Adipocyte (in vitro differentiated cells): ENCODE measurements at places on chromosomes 1 and 21.

- DNase-seq: no peak
These were observed 630.7 kb upstream of the PLXNA2 start for GRCh38 chr1:208874915-208875314.

- DNase-seq: no peak
These were observed 129.9 kb upstream of the CD34 start for GRCh38 chr1:208040821-208041297.

DNA sequence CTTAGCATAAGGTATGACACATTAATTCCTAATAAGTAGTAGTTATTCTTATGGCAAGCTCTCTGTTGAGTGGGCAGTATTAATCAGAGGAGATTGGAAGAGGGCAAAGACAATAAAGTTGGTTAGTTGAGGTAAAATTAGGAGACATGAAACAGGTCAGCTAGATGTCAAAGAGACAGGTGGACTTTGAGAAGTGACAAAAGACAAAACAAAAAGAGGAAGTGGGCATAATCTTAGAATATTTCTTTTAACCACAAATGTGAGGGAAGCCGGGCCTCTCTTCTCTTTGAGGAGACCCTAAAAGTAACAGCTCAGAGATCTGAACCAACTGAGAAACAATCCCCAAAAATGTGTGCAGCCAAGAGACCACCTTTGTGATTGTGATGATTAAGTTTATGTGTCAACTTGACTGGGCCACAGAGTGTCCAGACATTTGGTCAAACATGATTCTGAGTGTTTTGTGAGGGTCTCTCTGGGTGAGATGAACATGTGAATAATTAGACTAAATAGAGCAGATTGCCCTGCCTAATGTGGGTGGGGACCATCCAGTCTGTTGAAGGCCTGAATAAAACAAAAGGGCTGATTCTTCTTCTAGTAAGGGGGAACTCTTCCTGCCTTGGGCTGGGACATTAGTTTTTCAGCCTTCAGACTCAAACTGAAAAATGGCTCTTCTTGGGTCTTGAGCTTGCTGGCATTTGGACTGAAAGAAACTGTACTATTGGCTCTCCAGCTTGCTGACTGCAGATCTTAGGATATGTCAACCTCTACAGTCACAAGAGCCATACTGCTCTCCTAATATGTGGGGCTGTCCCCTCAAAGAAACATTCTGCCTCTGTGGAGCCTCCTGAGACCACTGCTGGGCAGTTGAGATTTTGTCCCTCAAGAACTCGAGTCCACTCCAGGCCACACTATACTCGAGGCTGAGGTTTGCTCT lies 40.0 kb downstream of the FCRL5 start:
- no peak for DNase-seq

DNA sequence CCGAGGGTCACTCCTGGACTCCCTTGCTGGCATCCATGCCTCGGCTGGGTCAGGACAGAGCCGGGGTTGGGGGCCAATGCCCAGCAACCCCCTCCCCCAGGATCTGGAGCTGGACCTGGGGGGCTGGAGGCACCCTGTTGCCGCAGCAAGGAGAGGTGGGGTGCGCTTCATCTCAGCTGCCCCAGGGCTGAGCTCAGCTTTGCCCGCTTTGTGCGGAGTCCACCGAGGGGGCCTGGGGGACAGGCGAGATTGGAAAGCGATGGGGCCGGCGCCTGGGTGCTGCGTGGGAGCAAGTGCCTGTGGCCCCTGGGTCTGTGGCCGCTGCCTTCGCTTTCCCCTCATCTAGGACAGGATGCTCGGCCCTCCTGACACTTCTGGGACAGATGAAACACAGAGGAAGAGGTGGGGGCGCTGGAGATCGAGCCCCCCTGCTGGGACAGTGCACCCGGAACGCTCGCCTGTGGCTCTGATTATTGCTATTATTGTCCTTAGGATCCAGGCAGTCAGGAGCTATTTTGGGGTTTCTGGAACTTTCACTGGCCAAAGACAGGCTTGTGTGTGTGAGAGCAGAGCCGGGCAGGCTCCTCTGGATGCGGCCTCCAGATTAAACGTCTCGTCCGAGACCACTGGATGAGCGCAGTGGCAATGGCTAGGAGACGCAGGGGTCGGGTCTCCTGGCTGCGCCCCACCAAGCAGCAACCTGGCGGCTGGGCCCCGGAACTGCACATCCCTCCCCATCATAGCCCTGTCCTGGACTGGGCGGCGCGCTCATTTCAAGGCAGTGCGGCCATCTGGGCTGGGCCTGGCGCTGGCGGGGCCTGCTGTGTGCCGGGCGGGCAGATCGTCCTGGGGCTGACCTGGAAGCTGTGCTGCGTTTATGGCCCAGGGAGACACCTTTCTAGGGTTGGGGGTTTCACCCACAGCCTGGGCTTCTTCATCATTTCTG lies 13.8 kb downstream of the PRDM16 start:
- DNase-seq: no peak

GRCh38 chr1:174704300-174704699 lies 256.5 kb downstream of the GPR52 start:
- DNase-seq: no peak

DNA sequence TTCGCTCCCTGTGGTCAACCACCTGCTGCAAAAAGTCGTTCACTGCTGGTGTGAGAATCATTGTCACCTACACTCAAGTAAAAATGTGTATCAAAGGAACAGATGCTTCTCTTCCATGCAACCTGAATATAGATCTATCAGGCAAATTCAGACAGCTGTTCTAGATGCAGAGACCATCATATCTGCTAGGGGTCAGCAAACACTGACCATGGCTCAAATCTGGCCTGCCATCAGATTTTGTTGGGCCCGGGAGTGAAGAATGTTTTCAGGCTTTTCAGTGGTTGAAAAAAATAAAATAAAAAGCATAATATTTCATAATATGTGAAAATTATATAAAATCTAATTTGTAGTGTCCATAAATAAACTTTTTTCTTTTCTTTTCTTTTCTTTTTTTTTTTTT lies 199.6 kb downstream of the RGS7 start:
- no peak for DNase-seq

- DNase-seq: no peak
These were observed 4.1 kb downstream of the GPA33 start for GRCh38 chr1:167086033-167086432.

GRCh38 chr1:23548704-23549143 lies 10.6 kb downstream of the ID3 start:
- DNase-seq: peak; percentile 31

GRCh38 chr1:167533851-167534300 lies 15.5 kb upstream of the CD247 start:
- peak; percentile 82 for DNase-seq

DNA sequence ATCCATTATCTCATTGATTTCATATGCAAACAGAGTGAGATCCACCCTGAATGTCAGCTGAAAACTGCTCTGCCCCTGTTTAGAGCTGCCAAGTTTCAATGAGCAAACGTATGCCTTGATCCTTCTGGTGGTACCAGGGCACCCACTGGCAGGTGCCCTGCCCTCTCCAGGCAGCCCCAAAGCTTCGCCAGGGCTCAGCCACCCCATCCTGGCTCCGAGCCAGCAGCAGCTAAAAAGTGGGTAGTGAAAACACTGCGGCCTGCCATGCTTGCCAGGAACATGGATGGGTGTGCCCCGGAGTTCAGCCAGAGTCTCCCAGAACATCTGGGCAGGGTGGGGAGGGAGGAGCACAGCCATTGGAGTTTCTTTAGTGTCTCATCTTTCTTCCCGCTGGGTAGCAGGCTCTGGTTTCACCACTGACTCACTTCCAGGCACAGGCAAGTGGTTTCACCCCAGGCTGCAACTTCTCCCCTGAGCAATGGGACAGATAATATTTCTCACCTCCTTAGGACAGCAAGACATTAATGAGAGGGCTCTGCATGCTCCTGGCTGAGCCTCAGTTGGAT lies 8.1 kb upstream of the LMX1A start:
- DNase-seq: peak; percentile 62

DNA sequence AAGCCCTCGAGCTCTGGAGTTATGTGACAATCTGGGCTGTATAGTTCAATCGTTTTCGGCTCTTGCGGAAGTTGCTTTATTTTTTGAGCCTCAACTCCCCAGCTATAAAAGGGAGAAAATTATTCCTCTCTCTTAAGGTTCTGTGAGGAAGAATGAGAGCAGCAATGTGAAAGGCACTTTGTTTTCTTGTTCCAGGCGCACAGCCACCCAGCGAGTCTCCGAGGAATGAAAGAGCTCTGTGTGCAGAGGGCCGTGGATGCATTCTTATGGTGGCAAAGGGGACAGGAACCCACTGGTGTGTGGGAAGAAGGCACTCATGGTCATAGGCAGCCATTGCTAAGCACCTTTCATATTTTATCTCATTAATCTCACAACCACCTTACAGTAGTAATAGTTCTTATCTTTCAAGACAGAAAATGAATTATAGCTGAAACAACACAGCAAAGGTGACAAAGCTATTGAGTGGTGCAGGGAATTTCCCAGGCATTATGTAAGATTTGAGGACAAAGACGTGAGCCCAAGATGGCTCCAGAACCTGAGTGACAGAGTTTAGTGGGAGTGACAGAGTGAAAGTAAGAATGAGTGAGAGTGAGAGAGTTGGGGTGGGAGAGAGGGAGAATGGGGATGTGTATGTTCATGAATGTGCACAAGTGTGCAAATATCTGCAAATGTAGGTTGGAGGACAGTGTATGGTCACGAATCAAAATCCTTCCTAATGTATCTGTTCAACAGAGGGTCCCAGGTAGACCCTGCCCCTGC lies 9.4 kb downstream of the CYP2J2 start:
- no peak for DNase-seq

DNA sequence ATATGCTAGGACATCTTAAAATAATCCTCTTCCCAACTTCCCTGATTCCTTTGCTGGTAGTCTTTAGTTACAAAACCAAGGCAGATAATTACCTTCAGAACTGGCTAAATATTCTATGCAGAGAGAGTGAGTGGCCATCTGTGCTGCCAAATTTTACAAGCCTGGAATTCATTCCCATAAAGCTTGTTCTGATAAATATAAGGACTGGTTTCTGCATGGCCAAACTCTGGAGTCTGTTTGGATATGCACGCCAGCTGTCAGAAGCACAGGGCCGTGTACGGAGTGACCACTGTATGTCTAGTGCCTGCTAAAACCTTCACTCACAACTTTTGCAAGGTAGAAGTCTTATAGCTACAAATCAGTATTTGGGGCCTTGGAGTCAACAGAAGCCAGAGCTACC lies 66.5 kb upstream of the RAVER2 start:
- no peak for DNase-seq

GRCh38 chr1:200530623-200531261 lies 89.8 kb downstream of the KIF14 start:
- no peak for DNase-seq

DNA sequence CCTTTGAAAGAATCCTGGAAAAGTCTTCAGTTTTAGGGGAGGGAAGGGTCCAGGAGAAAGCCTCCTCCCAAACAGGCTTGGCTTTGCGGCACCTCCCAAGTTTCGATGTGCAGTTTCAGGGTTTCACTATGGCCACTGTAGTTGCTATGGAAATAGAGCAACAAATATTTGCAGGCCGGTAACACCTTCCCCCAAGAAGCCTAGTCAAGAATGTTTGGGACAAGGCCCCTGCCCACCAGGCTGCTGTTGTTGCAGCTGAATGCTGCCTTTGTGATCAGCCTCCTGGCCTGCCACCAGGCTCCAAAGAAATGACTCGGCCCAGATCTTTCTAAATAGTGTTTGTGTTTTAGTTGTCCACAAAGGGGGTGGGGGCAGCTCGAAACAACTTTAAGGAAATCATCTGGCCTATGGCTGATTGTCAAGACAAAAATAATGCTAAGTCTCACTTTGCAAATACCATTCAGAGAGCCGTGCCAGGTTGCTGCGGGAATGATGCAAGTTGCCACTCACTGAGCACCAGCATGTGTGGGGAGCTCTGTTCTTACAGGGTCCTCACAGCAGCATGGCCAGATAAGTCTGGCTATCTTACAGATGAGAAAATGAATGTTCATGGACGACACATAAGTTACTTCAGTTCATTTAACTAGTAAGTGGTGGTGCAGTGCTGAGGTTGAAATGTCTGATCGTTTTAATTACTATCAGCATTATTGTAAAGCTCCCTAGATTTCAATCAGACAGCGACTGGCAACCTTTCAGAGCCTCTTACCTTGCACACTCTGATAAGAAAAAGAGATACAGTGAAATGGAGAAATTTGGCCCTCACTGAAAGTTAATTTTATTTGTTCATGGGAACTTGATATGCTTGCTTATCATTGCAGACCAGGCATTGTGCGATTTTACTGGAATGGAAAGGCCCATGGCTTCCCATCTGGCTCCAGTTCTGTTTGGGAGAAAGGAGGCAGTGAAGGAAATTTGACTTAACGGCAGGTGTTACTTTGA lies 91.2 kb upstream of the JUN start:
- DNase-seq: peak; percentile 42

DNA sequence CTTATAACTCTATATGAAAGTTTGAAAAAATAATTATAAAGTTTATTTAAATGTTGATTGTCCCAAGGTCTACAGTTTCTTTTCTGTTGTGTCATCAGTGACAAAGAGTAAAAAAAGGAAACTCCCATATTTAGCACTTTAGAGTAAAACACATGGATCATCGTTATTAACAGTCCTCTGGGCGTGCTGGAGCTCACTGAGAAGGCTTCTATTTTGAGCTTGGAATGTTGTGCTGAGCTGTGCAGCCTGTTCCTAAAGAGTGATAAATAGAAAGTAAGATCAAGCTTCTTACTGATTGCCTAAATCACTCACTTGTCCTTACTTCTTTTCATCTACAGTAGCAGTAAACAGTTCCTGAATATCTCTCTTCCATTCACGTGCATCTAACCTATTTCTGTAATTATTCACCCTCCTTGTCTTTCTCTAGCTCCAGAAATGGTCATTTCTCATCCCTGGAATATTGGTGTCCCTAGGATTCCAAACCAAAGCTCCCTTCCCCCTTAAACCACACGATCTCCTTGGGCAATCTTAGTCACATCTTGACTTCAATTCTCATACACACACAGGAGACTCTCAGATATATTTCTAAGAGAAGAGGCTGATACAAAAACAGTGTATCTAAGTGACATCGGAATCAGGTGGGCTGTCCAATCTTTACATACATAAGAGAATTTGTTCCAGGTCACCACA lies 11.9 kb downstream of the GBP5 start:
- DNase-seq: peak; percentile 53

- peak; percentile 24 for DNase-seq
These were observed 924 bp downstream of the EXTL2 start for GRCh38 chr1:100893718-100894117.

DNA sequence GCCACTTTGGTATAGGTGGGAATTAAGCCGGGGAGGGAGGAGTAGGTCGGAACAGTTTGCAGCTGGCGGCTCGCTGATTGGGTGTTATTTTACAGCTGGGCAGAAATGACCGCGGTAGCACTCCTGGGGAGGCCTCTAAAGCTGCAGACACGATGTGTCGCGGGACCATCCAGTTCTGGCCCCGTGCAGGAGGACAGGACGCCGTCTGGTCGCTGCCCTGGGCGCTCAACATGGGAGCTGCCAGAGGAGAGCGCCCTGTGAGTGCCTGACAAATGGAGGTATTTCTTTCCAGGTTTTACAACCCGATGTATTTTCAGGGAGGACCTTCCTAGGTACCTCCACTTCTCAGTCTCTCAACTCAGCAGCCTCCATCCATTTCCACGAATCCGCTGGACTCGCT lies 46.2 kb downstream of the CDC7 start:
- DNase-seq: no peak

- no peak for DNase-seq
These were observed 16.9 kb downstream of the MTFR1L start for GRCh38 chr1:25836695-25837094.
